NCI-H1417 (cell line): ENCODE measurements at places on chromosomes 7 and 10.

- no peak for DNase-seq
These were observed 132.0 kb downstream of the PRKAG2 start for GRCh38 chr7:151744656-151745638.

- no peak for DNase-seq
These were observed 276.9 kb upstream of the KLF14 start for GRCh38 chr7:131010717-131011431.

GRCh38 chr10:48946332-48946731 lies 6.7 kb upstream of the LRRC18 start:
- no peak for DNase-seq

- DNase-seq: no peak
These were observed 244.1 kb upstream of the AKR1E2 start for GRCh38 chr10:4581929-4582328.

DNA sequence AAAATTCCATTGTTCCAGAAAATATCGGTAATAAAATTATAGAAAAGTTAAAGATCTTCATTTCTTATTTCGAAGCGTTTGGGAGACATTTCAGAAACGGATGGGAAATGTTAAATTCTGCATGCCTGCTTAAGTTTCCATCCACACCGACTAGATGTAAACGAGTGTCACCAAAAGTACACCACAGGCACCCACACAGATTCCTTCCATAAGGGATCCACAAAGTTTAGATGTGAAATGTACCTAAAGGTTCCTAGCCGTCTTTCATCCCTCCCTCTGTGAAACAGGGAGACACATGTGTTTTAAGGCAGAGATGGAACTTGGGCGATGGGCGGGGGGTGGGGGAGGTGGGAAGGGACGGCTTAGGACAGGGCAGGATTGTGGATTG lies 621 bp upstream of the CAV1 start:
- no peak for DNase-seq

- no peak for DNase-seq
These were observed 16.1 kb upstream of the NPFFR1 start for GRCh38 chr10:70299876-70300275.

GRCh38 chr10:70805619-70806215 lies 10.0 kb upstream of the SGPL1 start:
- DNase-seq: no peak
